DMS153 (cell line): ENCODE measurements at places on chromosomes 7 and 10.

DNA sequence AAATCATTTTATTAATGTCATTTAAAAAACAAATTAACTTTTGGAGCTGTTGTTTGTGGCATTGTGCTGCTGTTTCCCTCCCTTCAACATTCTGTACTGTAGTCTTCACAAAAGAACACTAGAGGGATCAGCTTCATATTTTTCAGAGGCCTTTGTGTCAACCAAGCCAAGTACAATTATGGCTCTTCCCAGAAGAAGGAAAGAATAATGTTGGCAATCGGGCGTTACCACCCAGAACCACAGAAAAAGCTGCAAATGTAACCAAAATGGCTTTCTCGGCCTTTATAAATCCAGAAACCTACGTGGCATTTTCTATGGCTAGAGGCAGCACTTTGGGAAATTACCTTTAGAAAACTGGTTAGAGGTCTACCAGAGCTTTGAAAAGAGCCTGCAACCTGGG lies 98.8 kb upstream of the COL1A2 start:
- DNase-seq, result peak; percentile 35

DNA sequence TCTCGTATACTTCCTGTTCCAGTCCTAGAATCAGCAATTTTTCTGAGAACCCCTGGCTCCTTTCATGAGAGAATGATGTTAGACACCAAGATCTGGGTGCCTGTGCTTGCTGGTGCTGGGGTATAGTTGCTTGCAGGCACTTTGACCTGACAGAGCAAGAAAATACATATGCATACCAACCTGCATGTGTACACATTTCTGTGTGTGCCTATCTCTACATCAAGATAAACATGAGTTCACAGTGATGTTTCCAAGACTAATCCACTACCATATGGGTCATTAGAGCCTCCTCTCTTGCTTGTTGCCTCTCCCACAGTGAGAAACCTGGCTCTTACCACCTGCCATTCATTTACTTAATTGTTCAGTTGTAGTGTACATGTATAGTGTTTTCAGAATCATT lies 229.1 kb upstream of the IGFBP3 start:
- no peak for DNase-seq

GRCh38 chr10:61960396-61961120 lies 59.1 kb downstream of the ARID5B start:
- DNase-seq, result no peak

- DNase-seq, result no peak
These were observed 38.0 kb upstream of the GPAM start for GRCh38 chr10:112221545-112221944.

- no peak for DNase-seq
These were observed 13.1 kb upstream of the SHH start for GRCh38 chr7:155825336-155825735.

DNA sequence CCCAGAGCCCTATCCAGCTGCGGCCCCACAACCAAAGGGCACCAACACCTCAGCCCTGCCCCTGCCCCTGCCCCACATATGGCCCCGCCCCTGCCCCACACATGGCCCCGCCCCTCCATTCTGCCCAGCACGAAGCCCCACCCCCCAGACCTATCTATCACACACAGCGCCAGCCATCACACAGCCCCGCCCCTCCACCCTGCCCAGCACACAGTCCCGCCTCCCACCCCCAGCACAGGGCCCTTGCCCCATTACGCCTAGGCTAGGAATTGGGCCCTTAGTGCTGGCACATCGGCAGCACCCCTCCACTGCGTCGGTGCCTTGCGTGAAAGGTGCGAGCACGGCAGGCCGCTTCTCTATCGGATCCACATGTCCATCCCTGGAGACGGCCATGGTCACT lies 126.8 kb downstream of the MAD1L1 start:
- DNase-seq, result no peak

DNA sequence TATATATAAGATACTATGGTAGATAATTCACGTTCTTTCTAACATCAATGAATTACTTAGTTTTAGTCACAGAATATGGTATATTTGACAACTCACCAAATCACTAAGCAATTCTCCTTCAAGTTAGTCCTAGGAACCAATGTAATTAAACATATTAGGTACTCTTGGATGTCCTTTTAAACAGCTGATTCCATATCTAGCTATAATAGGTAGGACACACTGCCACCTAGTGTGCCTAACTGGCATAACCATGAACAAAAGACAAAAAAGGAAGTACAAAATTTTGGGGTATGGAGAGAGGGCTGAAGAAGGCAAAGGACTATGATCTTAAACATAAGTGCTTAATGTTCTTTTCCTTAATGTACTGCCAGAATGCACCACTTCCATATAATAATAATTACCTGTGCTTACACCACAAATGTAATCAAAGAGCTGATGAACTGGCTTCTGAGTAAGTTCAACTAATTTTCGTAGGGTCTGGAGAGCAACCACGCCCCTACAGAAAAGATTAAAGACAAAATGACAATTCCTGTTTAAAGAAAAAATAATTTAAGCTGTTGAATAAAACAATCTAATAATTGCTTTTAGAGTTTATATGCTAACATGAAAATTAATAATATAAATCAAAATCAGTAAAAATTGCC lies 28.7 kb downstream of the PNPLA8 start:
- peak; percentile 16 for DNase-seq

DNA sequence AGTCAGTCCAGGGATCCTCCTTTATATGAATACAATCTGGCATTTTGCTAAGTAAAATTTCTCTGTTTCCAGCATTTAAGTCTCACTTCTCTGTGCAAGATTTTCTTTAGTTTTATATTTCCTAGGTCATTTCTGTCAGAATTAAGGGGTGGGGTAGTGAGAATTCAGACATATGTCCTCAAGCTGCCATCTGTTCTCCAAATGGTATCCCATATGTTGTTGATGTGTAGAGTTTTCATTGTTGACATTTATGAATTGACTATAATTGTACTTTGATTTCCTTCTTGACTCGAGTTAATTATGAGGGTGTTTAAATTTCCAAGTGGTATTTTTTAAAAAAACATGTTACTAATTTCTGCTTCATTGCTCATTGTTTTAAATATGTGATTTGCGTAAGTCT lies 148.8 kb downstream of the NPSR1 start:
- DNase-seq, result no peak

DNA sequence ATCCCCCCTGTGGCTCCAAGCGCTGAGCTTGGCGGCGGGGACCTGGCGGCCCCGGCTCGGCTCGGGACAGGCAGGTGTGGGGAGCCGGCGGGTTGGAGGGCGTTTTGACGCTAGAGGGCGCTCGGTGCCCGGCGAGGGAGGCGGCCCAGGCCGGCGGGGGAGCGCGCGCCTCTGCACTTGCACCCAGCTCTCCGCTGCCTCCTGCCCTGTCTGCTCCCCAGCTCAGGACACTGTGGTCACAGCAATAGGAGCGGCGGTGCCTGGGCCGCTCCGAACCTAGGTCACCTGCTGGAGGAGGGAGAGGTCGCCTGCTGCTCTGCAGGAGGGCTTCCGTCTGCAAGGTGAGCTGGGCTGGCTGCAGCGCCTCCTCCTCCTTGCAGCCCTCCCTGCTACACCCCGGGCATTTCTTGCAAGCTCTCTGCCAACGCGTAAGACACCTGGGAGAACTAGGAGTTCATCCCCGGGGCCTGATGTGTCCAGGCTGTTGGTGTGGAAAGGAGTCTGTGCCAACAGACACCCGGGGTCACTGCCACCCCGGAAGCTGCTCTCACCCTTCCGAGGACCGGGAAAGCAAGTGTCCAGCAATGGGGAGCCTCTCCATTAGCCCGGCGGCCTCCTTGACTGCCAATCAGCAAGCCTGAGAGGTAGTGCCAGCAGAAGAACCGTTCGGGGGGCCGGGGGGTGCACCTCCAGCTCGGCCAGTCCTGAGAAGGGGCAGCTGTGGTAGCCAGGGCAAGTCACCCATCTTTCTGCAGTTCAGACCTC lies 620.4 kb downstream of the GALNT17 start:
- DNase-seq, result no peak

- DNase-seq, result no peak
These were observed 58.6 kb upstream of the EBF3 start for GRCh38 chr10:130022511-130023299.

- DNase-seq, result no peak
These were observed 78.8 kb downstream of the RALA start for GRCh38 chr7:39702133-39702532.

- DNase-seq, result no peak
These were observed 41.8 kb downstream of the FGFR2 start for GRCh38 chr10:121556455-121556854.

GRCh38 chr10:97371696-97372095 lies 29.4 kb downstream of the RRP12 start:
- no peak for DNase-seq

GRCh38 chr10:107708981-107709380 lies 544.5 kb upstream of the SORCS1 start:
- DNase-seq, result no peak

DNA sequence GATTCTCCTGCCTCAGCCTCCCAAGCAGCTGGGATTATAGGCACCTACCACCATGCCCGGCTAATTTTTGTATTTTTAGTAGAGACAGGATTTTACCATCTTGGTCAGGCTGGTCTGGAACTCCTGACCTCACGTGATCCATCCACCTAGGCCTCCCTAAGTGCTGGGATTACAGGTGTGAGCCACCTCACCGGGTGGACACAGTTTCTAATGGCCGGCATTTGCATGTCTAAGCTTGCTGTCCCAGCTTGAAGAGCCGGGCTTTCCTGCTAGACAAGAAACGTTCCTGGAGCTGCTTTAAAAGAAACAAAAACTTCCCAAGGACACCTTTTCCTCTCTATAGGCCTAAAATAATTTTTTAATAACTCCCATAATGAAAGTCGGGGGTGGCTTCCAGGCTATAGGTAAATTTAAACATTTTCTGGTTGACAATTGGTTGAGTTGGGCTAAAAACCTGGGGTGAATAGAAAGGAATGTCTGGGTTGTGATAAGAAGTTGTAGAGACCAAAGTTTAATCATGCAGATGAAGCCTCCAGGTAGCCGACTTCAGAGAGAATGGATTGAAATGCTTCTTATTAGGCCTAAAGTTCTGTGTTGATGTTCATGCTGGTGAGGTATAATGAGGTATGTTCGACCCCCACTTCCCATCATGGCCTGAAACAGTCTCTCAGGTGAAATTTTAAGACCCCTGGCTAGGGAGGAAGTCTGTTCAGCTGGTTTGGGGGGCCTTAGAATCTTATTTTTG lies 8.8 kb downstream of the ACADSB start:
- no peak for DNase-seq

DNA sequence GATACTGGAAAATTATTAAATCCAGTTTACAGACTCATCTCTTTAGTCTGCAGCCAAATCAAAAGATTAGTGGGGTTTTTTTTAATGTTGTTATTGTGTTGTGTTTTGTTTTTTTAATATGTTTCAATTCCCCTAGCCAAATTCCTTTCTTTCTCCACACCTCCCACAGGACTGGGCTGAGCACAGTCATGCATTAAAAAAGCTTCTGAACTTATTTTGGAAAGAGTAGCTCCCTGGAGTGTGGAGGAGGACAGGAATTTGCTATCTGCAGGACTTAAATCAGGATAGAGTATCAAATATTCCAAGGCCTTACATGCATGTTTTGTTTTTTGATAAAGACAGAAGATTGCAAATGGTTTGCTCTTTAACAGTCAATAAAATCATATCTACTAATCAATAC lies 90.7 kb downstream of the GNAI1 start:
- no peak for DNase-seq

GRCh38 chr10:30747633-30748032 lies 118.1 kb upstream of the LYZL2 start:
- DNase-seq, result no peak

DNA sequence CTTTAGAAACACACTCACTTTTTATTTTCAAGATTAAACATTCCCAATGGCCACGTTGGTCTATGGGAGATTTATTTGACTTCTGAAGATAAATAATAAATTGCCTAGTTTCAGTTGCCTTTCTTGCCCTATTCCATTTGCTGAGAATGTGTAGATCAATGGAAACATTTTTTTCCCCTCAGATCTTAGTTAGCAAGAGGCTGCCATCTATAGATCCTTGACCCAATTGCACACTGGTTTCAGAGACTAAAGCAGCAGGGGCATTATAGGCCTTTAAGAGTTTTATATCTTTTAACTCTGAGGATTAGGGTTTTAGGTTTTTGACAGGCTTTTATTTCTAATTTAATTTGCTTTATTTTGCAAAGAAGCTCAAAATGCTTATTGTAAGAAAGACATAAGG lies 163.2 kb upstream of the GPR26 start:
- DNase-seq, result no peak

DNA sequence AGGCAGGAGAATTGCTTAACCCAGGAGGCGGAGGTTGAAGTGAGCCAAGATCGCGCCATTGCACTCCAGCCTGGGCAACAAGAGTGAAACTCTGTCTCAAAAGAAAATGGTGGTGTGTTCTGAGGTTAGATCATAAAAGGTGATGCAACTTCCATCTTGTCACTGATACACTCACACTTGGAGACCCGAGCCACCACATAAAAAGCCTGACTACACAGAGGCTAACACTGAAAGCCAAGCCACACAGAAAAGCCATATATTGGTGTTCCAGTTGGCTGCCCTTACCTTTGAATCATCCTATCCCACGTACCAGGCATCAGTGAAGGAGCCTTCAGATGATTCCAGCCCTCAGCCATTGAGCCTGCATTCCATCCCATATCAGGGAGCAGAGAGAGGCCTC lies 4.0 kb downstream of the MORN4 start:
- no peak for DNase-seq

DNA sequence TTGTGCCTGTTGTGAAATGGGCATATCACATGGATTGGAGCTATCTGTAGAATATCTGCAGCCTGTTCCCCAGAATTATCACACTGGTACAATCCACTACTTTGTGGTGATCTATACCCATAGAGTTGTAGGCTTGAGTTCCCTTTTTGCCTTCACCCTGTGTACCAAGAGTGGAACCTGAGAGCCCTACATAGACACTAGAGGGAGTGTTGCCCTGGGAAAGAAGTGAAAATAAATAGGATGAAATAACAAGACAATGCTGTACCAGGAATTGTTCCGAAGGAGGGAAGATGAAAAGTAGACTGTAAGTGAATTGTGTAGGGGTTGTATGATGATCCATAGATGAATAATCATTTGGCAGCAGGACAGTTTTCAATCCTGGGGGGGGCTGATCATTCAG lies 9.0 kb downstream of the SORCS3 start:
- DNase-seq, result no peak

DNA sequence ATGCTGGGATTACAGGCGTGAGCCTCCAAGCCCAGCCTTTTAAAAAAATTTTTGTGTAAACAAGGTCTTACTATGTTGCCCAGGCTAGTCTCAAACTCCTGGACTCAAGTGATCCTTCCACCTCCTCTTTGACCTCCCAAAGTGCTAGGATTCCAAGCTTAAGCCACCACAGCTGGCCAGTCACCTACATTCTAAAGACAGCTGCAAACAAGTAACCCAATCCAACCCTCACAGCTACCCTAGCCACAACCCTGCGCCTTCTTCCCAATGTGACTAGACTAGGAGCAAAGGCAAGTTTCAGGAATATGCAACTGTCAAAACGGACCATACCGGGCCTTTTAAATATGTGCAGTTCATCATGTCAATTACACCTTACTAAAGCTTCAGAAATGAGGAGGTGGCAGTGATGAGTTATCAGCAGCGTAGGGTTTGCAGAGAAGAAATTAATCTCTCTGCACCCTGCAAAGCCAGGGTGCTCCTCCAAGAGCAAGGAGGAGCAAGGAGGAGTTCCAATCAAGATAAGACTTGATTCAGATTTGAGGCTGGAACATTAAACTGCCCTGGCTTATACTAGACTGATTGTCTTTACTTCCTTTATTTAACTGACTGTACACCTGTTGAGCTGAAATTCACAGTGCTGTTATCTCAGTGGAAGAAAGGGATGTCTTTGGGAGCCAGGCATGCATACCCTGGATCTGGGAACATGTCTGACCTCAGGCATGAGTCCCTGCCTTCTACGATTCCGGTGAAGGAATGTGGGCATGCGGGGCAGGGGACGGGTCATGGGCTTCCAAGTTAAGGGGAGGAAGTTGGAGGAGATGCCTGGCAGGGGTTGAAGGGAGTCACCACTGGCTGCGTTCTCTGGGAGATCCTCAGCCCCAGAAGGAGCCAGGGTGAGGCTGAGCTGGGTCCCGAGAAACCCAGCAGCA lies 15.5 kb upstream of the TMEM120A start:
- no peak for DNase-seq
